ENCODE measurements at places on chromosomes 5 and 9.

DNA sequence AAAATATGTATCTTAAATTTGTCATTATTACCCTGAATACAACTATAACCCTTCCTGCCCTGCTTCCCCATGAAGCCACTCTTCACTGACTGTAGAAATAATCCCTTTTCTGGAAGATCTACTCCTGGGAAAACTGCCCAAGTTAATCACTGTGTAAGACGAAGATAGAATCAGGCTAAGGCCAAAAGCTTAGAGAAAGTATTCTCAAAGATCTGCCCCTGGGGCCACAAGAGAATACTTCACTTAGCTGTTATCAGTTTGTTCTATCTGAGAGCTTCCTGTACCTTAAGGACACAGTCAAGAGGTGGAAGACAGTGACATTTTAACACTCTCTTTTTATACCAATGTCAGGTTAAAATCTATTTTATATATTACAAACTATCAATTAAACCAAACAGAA is 33.8 kb downstream of the RNF145 start:
- DNase-seq = no peak

DNA sequence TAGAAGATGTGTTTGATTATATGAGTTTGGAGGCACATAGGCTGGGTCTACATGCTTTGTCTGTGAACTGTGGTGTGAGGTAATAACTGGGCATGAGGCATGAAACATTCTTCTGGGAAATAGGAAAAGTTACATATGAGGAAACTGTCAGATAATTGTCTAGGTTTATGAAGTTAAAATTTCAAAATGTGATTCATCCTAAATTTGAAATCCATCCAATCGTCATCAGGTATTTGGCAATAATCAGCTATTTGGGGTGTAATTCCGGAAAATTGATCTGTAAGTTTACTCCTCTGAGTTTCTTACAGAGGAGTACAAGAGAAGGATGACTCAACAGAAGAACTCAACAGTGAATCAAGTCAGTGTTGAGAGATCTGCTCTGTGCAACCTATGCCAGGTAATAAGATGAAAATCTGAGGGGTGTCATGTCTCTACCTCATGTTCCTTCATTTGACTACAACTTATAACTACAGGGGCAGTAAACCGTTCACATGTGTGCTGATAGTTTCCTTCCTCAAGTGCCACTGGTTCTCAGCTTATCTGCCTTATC is 1171.6 kb upstream of the CDH18 start:
- no peak for DNase-seq

GRCh38 chr5:111237470-111237869 is 13.3 kb downstream of the CAMK4 start:
- DNase-seq = no peak

DNA sequence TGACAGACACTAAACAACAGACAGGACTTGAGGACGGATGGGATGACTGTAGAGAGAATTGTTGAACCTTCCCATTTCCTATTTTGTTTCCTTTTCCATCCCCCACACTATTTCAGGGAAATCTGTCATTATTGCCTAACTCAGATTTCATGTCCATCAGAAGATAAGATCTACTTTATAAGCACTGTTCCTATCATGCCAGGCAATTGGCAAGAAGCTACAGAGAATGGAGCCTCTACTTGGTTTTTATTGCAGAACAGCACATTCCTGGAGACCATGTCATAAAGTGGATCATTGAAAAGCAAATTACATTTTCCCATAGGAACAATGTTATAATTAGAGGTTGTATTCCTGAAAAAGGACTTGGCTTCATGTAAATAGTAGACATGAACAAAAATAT is 173.7 kb upstream of the KIF2A start:
- no peak for DNase-seq

DNA sequence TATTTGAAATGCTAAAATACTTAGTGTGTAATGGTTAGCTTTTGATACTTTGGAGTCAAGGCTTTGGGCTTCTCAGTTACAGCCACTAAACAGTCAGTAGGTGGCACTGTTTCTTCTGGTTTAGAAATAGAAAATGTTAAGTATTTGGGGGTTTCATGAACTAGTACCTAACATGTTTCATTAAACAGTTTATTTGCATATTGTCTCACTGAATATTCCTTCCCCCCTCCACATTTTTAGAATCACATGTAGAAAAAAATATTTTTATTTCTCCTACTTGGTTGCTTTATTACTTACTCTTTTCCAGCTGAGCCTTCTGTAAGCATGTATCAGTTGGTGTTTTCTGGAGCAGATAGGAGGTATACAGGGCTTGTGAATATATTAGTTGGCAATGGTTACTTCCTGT is 48.0 kb downstream of the IPO11 start:
- no peak for DNase-seq

DNA sequence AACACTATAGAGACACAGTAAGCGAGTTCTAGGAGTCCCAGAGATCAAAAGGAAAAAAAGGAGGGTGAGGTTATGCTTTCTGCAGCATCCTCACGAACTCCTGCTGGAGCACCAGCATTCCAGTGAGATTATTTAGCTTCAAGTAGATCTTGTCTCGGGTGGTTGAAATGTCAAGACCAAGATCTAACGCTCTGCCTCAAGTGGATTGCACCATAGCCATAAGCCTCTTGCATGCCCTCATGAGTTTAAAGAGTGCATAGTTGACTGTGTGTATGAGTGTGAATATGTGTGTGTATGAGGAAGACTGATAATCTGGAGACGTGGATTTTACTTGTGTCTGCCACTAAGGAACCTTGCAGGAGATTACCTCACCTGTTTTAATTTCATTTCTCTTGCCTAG is 335.3 kb upstream of the ADAMTSL1 start:
- no peak for DNase-seq

GRCh38 chr9:95504053-95504963 is 12.5 kb downstream of the PTCH1 start:
- DNase-seq = no peak

DNA sequence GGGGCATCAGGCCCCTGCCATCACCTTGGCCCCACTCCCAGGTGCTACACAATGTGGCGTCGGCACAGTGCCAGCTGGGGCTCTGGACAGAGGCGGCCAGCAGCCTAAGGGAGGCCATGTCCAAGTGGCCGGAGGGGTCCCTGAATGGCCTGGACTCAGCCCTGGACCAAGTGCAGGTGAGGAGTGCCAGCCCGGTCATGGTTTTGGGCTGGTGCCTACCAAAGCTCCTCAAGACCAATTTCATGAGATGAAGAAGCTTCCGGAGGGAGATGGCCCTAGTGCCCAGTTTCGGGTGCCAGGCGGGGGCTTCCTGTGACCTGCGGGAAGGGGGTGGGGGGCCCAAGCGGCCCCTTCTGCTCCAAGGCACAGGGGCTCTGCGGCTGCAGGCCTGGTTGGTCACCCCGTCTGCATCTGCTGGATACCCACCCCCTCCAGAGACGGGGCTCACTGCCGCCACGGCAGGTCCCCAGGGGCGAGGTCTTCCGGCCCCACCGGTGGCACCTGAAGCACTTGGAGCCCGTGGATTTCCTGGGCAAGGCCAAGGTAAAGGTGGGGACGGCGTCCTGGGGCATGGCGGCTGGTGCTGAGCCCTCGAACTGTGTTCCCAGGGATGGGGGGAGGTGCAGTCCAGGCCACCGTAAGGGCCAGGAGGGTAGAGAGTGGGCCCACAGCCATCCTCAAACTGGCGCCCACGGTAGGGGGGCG is 5.8 kb downstream of the NOXA1 start:
- DNase-seq = peak; percentile 42

GRCh38 chr5:131405674-131406073 is 141.8 kb downstream of the CDC42SE2 start:
- no peak for DNase-seq

- DNase-seq = no peak
Observed at GRCh38 chr5:14236757-14237156, 93.6 kb downstream of the TRIO start.

- no peak for DNase-seq
Observed at GRCh38 chr9:125189011-125189360, 617 bp downstream of the PPP6C start.

GRCh38 chr9:135480071-135480939 is 723 bp downstream of the PPP1R26 start:
- DNase-seq = peak; percentile 20

DNA sequence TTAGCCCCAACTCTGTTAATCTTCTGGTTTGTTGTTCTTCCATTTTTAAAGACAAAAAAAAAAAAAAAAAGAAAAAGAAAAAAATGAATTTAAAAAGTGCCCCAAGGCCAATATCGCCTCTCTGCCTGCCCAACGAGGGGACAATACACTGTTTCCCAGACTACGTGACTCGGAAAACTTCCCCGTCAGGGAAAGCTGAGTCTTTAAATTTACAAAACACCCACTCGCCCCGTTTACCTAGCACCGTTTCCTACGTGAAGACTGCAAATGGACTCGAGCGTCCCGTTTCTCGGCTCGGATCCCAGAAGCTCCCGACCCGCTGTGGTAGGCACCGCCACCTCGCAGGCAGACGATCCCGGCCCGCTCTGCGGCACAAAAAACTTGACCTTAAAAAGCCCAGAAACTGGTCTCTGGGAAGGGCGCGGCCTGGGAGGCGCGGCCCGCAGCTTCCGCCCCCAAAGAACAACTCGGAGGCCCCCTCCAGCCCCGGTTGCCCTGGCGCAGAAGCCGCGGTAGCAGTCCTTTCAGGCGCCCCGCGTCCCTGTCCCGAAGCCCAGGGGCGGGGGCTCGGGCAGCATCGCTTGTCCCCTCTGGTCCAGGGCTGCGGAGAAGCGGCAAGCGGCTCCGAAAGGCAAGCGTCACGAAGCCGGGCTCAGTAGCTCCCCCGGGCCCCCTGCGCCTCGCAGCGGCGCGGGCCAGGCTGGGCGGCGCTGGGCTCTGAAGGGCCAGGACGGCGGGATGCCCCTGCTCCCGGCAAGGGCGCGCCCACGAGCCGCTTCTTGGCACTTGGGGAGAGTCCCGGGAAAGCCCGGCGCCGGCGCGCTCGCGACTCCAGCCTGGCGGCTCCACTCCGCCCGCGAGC is at the start of gene GCNT4:
GCNT4 (minus strand) TSS at position 367 of the 862 bp plus-strand sequence. CDS start 22,521 bp downstream, outside the sequence.
- DNase-seq = no peak

DNA sequence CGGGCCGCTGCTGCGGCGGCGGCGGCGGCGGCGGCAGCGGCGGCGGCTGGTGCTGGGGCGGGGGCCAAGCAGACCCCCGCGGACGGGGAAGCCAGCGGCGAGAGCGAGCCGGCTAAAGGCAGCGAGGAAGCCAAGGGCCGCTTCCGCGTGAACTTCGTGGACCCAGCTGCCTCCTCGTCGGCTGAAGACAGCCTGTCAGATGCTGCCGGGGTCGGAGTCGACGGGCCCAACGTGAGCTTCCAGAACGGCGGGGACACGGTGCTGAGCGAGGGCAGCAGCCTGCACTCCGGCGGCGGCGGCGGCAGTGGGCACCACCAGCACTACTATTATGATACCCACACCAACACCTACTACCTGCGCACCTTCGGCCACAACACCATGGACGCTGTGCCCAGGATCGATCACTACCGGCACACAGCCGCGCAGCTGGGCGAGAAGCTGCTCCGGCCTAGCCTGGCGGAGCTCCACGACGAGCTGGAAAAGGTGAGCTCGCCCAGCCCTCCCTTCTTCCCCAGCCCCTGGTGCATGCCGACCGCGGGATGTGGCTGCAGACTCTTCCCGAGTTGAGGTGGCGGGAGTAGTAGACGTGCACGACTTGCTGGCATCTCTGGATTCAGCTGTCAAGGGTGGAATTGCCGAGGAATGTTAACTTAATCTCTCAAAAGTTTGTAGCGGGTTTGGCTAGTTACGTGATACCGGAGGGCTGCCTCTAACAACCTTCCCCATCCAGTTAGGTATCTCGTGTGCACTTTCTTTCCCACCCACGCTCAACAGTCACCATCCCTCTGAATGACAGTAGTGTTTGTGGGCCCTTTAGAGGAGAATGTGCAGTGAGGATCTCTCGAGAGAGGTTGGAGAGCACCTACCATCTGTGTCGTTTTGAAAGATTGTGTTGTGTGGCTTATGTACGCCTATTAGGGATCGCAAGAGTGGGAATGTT is 932 bp downstream of the SLC12A2 start:
- DNase-seq = no peak

Data from NCI-H774 (cell line).